ENCODE measurements at places on chromosomes 6 and 20.
A peak's percentile ranks its signal among the peaks of the same experiment; 100 is the strongest.

- no peak for DNase-seq
These were observed 52.9 kb downstream of the STK4 start for GRCh38 chr20:45019027-45019761.

DNA sequence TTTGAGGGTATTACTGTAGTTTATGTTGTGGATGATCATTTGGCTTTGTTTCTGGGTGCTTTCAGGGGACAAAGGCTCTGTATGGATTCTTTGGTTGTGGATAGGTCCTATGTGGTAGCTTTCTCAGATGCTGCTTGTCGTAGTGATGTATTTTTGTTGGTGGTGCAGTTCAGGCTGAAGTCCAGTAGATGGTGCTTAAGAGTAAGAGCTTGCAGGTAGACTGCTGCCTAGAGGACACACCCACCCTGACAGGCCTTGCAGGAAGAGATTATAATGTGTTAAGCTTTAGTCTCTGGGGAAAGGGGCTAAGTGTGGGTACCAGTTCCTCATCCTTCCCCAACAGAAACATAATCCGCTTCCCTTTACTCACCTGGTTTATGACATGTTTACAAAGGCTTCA lies 62.6 kb upstream of the ADGRB3 start:
- DNase-seq, result peak; percentile 77

GRCh38 chr6:132190097-132190814 lies 211.0 kb downstream of the MOXD1 start:
- DNase-seq, result no peak

- DNase-seq, result peak; percentile 68
These were observed 896 bp upstream of the RNASET2 start for GRCh38 chr6:166957087-166957804.

GRCh38 chr6:57224769-57225515 lies 2.8 kb upstream of the RAB23 start:
- DNase-seq, result peak; percentile 18

DNA sequence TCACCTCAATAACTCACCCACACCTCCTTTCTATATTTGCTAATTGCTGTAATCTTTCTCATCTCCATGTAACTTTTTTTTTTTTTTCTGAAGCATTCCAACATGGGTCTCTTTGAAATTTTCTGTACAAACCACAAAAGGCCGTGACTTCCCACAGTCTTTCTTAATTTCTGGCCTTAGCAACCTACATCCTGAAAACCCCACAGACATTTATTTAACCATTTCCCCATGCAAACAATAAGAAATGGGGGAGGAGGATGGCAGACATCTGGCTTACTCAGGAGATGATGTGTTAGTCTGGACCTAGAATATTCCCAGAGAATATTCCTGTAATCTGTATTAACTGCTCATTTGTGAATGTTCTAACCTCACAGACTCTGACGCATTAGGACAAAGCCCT lies 57.6 kb downstream of the MEP1A start:
- DNase-seq, result no peak

- DNase-seq, result peak; percentile 72
These were observed 19.2 kb upstream of the PPP1R14C start for GRCh38 chr6:150123645-150124044.

DNA sequence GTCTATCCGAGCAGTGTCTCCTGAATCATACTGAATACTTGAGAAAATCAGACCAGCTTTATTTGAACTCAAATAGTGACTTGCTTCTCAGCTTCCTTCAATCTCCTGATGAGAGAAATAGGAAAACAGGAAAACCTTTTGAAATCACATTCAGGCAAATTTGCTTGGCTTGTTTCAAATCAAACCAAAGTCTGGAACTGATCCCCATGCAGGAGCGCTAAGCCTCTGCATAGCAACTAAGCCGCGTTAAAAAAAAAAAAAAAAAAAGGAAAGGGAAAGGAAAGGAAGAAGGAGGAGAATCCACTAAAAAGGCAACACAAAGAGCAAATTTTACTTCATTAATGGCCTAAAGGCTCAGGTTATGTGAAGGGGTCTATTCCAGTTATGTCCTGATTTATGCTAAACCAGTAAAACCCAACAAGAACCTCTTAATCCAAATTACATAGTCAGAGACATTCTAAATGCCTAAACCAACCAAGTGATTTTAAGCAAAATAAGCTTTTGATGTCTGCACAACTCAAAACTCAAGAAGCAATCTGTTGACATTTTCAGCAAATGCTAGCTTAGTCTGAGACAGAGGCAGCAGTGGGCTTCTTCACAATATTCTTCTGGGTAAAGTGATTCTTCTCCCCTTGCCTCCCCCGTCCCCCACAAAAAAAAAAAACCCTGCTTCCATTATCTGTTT lies 112.5 kb downstream of the SOBP start:
- no peak for DNase-seq
